NCI-H345 (cell line): ENCODE measurements at places on chromosomes 4 and X.

- no peak for DNase-seq
Measured at GRCh38 chr4:152503653-152504290, 32.1 kb downstream of the FBXW7 start.

DNA sequence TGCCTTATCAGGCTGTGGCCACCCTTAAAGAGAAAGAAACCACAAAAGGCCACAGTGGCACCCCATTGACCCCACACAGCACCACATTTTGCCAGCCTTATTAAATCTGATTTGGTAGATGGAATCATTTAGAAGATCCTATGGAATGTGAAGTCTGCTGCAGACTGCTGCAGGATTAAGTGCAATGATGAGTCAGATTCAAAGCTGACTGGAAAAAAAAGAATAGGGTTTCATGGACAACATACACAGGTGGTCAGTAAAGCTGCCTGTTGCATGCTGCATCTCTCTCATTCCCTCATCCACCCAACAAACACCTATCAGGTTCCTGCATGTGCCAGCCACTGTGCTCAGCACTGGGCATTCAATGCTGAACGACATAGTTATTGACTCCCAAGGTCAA is 56.6 kb downstream of the CHST7 start:
- DNase-seq = no peak

DNA sequence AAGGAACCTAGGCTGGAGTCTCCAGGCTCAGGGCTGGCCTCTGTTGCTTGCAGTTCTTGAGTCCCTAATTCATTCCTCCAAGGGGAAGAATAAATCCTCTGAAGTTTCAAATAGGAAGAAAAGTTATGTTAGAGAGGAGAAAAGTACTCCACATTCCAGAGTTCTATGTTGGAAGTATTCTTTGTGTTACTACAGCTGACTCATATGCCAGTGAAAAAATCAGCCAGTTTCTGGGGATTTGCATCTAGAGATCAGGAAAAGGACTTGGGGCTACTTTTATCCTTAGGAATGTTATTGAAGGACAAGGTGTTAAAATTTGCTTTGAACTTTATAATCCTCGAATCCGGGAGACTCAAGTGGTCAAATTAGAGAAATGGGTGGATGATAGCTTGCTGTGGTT is 11.7 kb upstream of the NUDT9 start:
- DNase-seq = no peak

DNA sequence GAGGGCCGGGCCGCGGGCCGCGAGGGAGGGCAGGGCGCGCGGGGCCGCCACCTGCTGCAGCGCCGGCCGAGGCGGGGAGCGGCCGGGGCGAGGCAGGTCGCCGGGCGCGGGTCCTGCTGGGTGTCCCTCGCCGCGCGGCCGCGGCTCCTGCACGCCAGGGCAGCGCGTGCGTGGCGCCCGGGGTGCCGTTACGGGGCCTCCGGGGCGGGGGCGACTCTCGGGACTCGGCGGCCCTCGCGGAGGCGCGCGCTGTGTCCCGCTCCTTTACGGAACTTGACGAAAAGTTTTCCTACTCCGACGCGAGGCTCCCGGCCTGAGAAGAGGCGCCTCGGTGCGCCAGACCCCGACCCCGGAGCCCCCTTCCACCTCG is 329 bp downstream of the TBC1D14 start:
- DNase-seq = no peak

DNA sequence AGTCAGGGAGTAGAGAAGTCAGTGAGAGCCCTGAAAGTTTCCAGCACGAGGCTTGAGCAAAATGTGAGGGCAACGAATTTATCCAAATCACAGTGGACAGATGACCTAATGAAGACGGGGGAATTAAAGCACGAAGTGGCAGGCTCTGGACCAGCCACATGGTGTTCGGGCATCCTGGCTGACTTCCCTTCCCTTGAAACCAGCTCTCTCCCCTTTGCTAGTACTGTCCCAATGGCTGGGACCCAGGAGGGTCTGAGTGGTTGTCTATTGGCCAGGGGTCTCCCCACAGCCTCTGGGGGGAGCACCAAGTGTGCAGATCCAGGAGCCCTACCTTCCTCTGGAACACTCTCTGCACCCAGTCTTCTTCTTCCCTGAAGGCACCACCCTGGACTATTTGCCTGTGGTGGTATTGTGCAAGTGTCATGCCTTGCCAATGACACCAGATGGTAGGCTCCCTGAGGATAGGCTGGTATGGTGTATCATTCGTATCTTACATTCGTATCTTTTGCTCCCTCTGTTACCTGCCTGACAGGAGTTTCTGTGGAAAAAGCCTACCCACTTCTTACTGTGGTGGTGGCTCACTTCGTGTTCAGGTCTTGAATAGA is 2.1 kb downstream of the APLN start:
- no peak for DNase-seq

- DNase-seq = no peak
Measured at GRCh38 chrX:41705680-41706374, 17.1 kb downstream of the GPR34 start.

- no peak for DNase-seq
Measured at GRCh38 chr4:180350901-180351300, 1892.3 kb upstream of the TENM3 start.

DNA sequence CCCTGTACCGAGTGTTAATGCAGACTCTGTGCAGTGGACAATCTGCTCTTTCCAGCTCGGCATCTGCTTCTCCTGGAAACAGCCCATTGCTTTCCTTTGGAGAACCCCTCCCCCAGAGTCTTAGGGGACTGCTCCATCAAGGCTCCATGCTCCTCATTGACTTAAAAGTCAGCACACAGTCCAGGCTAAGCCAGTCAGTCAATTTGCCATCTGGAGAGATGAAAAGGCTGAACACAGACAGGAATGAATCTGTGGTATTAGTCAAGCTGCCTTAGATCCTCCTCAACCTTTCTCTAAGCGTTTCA is 20.3 kb downstream of the ATP8A1 start:
- no peak for DNase-seq

GRCh38 chr4:42167709-42168108 is 15.3 kb upstream of the BEND4 start:
- DNase-seq = no peak

DNA sequence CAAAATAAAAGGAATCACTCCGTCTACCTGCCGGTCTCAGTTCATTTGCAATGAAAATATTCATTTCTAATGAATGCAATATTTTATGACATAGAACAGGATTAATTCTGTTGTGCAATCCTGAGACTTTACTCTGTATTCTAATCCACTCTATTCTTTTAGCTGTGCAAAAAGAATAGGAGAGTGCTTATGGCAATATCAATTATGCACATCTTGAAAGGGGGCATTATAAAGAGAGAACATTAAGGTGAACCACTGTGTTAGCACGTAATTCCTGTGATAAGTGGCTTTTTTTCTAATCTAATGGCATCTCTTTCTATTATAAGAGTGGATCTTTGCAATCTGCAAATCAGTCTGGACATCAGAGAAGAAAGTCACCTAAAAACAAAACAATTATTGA is 99.5 kb downstream of the KCNIP4 start:
- no peak for DNase-seq

GRCh38 chrX:78074088-78074487 is 30.0 kb upstream of the PGK1 start:
- DNase-seq = no peak
